ENCODE measurements at places on chromosomes 5 and 9. TPM values are rescaled to one million over a fixed set of nuclear protein-coding genes. Genes with fewer than 3 reads are reported as not detected.

GRCh38 chr9:110156902-110157301, 51.1 kb downstream of the C9orf152 start:
- H3K4me3 ChIP-seq, result no peak overlapping the region
- DNase-seq, result no peak
- no peak overlapping the region for H3K27ac ChIP-seq
- H3K4me1 ChIP-seq, result peaks cover 28% of the 10 kb centered on the region

GRCh38 chr5:128355961-128356360, 182.1 kb downstream of the FBN2 start:
- H3K4me3 ChIP-seq, result no peak overlapping the region
- H3K36me3 ChIP-seq, result no peaks in the 10 kb centered on the region
- H3K27ac ChIP-seq, result no peak overlapping the region
- no peaks in the 10 kb centered on the region for H3K27me3 ChIP-seq
- no peak for DNase-seq

DNA sequence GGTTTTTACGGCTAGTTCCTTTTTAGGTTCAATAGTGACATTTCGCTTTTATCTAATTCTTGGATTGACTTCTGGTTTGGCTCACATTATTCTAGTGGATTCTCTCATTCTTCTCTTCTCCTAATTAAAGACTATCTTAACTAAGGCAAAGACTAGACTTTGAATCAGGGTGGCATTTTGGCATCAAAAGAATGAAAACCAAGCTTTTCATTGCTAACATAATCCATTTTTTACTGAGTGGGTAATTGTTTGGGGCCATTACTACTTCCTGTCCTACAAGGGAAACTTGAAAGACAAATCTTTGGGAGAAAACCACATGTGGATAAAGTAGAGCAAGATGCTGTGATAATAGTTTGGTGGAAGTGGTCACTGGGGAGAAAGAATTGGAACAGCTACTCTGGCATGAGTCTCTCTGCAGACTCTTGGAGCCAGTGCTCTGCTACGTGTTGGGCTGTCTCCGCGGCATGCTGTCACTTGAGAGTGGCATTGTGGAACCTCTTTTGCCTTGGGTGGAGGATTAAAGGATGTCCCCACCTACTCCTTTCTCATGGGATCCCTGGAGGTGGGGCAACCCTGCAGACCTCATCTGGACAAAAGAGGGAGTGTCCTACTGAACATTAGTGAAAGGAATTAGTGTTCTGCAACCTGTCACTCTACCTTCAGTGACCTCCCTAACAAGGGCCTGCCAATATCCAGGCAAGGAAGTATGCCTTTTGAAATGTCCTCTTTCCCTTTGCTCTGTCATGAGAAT, 280.4 kb downstream of the PSAT1 start:
- peaks cover 3% of the 10 kb centered on the region for H3K4me1 ChIP-seq
- H3K4me3 ChIP-seq, result no peak overlapping the region
- peak overlapping the region; percentile 45 for H3K27ac ChIP-seq
- no peaks in the 10 kb centered on the region for H3K36me3 ChIP-seq

The AJM1 gene
- 1.6 TPM for total RNA-seq

All from suprapubic skin (tissue), 4 donors.